ENCODE measurements at places on chromosomes 1 and 21.
A peak's percentile ranks its signal among the peaks of the same experiment; 100 is the strongest.

GRCh38 chr1:26287033-26287711, 7.3 kb downstream of the SH3BGRL3 start:
- peak; percentile 82 for DNase-seq

GRCh38 chr1:116559304-116559761, 11.5 kb downstream of the CD58 start:
- no peak for DNase-seq

DNA sequence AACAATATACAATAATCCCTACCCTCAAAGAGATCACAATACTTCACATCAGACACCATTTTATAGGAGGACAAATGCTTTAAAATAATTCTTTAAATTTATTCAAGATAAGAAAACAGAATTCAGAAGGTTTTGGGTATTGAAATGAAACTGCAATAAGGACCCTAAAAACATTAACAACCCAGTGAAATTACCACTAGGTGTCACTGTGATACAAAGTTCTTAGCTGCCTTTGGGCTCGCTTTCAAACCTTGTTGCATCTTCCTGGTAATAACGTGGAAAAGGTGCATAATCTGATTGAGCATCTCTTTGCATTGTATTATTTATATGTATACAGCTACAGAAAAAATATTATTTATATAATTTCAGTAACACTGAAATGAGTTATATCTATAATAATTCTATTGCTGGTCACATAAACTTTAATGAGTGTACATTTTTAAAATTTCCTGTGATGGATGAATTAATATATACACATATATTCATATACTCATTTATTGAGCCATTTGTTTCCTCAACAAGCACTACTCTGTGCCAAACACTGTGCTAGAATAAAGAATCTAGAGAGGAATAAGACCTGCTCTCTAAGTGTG, 185.2 kb downstream of the FAF1 start:
- peak; percentile 43 for DNase-seq

DNA sequence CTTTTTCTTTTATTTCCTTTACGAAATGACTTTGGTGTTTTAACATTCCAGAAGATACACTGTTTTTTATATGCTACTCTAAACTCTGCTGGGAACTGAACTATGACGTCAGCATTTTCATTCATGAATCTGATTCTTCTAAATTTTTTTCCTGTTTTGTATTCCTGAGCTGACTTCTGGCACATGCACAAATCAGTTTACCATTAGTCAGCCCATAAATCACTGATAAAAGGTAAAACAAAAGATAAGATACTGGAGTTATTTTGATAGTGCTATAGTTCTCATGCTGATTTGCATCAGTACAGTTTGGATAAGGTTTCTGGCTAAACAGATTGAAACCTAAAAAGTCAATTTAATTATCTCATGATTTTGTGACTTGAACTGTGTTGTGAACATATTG, 10.4 kb downstream of the CAMTA1 start:
- no peak for DNase-seq

- DNase-seq: no peak
Observed at GRCh38 chr1:39087435-39087834, 61.3 kb downstream of the NDUFS5 start.

Measured in CD4-positive, alpha-beta T cell treated with Interleukin-15 for 4 hours (primary cell).